ENCODE measurements at places on chromosomes 5 and 9.

DNA sequence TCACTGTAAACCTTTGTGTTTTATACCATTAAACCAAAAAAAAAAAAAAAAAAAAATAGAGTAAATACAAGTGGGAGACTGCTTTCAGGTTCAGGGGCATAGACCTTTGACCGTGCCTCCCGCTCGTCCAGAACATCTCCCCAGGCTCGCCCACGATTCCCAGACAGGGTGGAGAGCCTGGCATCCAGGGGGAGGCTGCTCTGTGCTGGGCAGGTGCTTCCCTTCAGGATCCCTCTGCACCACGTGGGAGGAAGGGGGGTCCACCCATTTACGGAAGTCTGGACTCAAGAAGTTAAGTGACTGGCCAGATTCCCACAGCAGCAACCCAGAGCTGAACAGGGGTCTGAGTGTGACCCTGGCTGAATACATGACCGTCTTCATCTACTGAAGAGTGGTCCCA lies 125.4 kb upstream of the LMX1B start:
- no peak for DNase-seq

DNA sequence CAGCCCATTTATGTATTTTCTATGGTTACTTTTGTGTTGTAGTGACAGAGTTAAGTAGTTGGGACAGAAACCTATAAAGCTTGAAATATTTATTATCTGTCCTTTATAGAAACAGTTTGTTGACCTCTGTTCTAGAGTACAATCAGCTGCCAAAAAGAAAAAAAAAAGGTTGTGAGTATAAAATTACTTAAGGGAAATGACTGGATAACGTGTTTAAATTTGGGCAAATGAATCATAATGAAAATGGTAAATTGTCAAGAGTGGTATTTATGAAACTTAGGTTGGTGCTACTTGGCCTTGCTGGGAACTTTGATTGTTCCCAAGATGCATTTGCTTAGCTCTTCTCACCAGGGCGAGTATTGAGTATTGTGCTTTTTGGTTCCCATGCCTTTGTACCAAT lies 70.2 kb upstream of the IL6ST start:
- peak; percentile 62 for DNase-seq

GRCh38 chr9:122055701-122056100 lies 37.4 kb downstream of the TTLL11 start:
- DNase-seq: no peak

GRCh38 chr5:91257301-91257700 lies 125.8 kb downstream of the ARRDC3 start:
- no peak for DNase-seq

- no peak for DNase-seq
Observed at GRCh38 chr5:88724201-88724600, 158.8 kb downstream of the MEF2C start.

DNA sequence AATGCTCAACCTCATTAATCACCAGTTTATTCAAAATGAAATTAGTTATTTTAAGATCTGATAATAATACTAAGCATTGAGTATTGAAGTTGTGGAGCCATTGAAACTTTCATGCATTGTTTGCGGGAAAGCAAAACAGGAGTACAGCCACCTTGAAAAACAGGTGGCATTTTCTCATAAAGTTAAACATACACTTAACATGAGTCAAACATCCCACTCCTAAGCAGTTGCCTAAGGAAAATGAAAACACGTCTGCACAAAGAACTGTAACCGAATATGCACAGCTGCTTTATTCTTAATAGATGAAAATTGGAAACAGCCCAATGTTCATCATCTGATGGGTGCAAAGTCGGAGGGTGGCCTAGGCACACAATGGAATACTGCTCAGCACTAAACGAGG lies 177.3 kb downstream of the IRX2 start:
- DNase-seq: no peak

DNA sequence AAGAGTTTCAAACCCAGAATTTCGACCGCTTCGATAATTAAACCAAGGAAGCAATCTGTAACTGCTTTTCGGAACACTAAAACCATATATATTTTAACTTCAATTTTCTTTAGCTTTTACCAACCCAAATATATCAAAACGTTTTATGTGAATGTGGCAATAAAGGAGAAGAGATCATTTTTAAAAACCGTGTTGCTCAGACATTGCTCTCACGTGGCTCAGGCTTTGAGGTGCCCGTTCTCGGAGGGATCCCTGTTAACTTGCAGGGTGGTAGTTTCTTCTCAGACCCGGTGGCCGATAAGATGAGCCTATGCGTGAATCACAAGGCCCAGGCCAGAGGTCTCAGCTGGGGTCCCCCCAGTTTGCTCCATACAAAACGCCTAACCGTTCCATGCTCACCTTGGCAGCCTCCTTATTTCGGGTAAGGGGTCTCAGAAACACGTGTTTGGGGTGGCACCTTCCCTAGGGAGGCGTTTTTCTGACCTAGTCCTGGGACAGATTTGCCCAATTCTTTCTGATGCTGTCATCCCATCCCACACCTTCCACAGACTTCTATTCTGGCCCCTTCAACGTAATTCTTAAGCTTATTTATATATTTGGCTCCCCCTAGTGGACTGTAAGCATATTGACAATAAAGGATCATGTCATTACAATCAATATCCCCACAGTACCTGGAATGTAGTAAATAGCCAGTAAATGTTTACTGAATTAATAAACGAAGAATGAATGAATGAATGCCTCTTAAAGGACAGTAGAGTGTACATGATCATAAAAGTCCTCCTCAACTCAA lies 48.1 kb downstream of the THBS4 start:
- DNase-seq: peak; percentile 70

DNA sequence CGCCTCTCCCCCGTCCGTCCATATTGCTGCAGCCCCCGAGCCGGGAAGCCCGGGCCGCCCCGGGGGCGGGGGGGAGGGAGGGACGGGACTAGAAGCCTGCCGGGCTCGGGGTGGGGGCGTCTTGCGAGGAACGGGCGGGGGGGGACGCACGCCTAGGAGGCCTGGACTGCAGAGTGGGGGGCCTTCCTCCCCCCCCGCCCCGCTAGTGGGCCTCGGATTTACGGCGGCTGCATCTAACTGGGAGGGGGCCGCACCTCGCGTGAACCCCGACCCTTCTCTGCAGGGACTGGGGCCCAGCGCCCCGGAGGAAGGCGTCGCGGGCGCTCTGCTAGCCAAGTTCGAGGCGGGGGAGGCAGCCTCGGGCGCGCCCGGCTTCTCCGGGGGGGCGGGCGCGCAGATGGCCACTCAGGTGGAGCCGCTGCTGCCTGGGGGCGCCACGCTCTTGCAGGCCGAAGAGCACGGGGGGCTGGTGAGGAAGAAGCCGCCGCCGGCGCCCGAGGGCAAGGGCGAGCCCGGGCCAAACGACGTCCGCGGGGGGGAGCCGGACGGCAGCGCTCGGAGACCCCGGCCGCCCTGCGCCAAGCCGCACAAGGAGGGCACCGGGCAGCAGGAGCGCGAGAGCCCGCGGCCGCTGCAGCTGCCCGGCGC lies at the start of gene LARP1:
Gene LARP1, plus strand, starts transcription at position 17 of the 648 bp plus-strand sequence. Its CDS starts 381 bp downstream, at position 398.
- DNase-seq: no peak

DNA sequence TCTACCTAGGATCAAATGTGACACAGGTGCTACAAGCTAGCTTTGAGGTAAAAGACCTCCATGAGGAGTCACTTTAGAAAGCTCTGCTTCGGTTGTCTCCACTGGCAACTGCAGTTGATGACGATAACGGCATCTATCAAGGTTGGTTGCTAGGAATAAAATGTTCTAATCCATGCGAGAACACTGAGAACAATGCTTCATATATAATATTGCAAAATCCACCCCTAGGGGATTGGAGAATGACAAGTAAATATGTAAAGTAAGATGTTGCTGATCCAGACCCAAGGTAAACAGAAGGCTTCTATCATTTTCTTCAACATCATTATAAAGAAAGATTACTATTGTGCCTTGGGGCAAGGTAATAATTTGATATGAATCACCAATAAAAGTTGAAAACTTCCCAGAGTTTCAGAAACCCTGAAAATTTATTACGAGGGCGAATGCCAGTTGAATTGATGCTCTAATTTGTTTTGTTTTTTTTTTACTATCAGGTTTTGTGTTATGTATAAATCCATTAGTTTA lies 1003.4 kb downstream of the CDH18 start:
- DNase-seq: no peak

DNA sequence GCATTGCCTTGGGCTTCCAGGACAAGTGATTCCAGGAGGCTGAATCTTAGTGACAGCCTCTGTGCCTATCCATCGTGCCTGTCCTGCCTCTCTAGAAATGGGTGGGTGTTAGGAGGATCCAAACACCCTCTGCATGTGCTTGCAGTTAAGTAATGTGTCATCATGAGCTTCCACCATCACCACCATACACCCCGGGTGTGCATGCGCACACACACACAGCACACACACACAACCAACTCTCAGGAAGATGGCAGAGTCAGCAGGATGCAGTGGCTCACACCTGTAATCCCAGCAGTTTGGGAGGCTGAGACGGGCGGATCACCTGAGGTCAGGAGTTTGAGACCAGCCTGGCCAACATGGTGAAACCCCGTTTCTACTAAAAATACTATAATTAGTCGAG lies 22.8 kb upstream of the CERCAM start:
- no peak for DNase-seq

DNA sequence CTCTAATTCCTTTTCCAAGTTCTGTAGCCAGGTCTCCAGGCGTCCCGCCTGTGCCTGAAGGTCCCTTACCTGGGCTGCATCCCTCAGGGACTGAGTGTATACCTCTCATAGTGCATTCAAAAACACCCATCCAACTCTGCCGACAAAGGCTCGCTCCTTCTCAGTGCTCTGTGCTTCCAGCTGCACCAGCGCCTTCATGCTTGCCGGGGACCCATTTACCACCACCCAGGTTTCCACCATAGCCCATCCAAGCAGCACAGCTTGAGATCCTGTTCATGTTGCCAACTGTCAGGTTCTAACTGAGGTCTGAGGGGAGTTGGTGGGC lies 794.5 kb downstream of the EFNA5 start:
- no peak for DNase-seq

GRCh38 chr5:171989946-171990712 lies 16.3 kb downstream of the FBXW11 start:
- DNase-seq: no peak

DNA sequence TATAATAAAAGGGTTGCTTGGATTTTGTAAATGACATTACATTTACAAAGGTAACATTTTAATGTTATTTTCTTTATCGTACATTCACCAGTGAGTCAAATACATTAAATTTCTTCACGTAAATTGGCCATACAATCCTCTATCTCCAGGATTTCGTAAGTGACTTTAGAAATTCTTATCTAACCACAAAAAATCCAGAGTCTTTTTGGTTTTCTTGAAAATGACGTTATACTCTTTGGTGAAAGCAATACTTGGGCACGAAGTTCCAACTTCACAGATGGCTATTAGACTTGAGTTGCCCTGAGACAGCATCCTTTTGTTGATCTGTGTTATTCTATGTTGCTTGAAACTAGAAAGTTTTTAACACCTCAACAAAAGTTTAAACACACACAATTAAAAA lies 87.4 kb upstream of the CDH10 start:
- DNase-seq: no peak

DNA sequence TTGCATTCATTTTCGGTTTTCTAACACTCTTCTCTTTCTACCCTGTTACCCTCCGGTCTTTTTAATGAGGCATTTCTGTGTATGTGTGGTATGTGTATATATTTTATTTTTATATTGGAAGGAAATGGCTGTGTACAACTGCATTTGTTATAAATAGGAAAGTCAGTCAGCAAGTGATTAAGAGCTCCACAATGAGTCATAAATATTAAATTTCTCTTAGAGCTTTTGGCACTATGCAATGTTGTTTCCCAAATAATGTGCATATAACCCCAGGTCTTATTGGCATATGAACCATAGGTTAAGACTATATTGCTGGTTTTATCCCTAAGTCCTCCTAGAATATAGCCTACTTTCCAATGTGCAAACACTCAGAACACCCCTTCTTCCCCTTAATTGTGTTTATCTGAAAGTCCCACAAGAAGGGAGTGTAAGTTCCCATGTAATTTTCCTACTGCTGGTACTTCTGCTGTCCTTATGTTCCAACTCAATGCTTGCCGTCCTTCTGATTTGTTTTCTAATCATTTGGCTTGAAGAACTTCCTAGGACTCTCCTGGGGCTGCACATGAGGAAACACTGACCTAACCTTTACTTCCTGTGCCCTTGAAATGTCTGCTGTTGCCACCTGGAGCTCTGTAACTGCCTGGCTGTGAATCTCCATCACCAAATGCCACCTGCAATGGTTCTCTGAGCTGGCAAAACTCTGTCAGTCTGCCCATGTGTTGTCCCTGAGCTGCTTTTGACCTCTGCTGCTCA lies 65.5 kb upstream of the PCSK5 start:
- no peak for DNase-seq

DNA sequence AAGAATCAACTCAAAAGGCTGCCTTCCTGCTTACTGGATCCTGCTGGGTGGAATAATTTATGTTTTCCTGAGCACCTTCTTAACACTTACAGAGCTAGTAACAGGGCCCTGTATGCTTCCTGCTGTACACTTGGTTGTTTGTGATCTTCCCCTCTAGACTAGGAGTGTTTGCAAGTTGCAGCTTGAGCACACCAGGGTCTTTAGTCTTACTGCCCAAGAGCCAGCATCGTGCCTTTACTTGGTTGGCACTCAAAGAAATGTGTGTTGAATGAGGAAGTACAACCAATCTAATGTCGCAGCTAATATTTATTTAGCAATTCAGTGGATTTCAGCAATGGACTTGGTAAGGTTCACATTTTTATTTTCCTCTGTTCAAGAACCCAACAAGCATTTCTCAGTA lies 57.5 kb upstream of the HAND1 start:
- DNase-seq: no peak

GRCh38 chr5:119681734-119682133 lies 52.4 kb downstream of the FAM170A start:
- no peak for DNase-seq

- DNase-seq: no peak
Observed at GRCh38 chr9:22028394-22028793, 19.3 kb upstream of the CDKN2B start.

- no peak for DNase-seq
Observed at GRCh38 chr5:98593418-98593817, 180.0 kb upstream of the RGMB start.

- DNase-seq: no peak
Observed at GRCh38 chr5:165057145-165057544, 1551.7 kb downstream of the MAT2B start.

DNA sequence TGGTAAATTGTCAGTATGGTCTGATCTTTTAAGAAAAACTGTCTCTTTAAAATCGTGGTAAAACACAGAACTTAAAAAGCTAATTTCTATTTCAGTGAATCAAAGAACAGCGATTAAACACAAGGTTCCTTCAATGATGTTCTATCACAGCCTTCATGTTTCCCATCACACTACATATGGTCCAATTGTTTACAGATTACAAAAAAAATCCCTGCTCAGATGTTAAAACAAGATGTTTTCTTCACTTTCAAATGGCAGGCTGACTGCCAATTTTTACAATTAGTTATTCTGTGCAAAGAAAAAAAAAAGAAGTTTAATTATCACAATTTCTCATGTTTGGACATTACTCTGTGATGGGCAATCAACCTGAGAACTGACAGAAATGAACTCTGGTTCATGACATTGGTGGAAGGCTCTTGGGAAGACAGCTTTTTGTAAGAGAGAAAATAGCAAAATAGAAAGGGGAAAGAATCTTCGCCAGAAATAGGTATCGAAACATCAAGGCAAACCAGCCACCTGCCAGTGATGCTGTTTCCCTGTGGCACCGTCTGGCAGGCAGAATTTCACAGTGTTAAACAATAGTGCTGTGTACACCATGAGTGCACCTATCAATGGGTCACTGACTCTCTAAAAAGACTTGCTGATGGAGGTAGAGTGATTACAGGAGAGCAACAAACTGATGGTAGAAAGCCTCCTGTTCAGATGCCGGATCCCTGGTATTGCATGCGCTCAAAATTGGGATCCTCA lies 1020.0 kb upstream of the ARRDC3 start:
- no peak for DNase-seq

- no peak for DNase-seq
Observed at GRCh38 chr5:159564031-159564430, 233.7 kb upstream of the IL12B start.

GRCh38 chr9:101582553-101582952 lies 12.2 kb downstream of the PPP3R2 start:
- no peak for DNase-seq
